ENCODE measurements at places on chromosomes 2 and 18.
A peak's percentile ranks its signal among the peaks of the same experiment; 100 is the strongest.

GRCh38 chr2:71686781-71687180 lies 233.4 kb downstream of the DYSF start:
- no peak for DNase-seq

DNA sequence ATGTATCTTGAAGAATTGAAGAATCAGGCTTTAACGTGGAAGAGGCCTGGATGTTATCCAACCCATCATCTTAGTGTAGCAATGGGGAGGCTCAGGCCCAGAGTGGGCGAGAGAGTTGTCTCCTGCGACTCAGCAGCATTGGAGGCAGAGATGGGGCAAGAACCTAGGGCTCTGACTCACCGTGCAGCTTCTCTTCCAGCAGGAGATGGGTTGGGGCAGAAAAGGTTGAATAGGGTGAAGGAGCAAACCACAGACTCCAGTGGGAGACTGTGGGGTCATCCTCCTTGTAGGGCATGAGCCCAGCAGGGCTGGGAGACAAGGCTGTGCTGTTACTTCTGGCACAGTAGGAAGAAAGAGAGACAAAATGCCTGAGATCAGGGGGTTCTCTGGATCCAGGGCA lies 1.4 kb downstream of the IL36RN start:
- no peak for DNase-seq

DNA sequence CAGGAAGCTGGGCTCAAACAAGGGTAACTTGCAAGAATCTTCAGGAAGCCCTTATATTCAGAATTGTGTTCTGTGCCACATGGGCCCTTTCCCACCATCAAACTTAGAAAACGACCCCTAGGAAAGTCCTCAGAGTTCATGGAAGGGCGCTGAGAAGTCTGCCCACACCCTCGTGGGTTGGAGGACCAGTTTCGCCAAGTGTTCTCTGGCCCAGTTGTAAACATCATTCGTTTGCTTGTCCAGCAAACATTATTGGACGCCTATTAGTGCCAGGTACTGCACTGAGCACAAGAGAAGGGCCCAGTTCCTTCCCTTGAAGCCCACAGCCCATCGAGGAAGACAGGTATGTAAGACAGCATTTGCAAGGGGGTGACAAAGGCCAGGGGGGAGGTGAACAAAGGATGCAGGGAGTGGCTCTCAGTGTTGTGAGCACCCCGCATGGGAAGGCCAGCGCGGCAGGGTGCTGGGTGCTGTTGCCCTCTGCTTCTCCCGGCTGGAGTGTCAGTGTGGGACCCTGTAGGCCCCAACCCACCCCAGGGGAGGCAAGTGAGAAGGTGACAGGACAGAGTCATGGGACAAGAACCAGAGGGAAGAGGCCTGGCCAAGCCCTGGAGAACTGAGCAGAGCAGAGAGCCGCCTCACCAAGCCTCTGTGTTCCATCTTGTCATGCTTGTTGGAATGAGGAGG lies 60.2 kb upstream of the ALPP start:
- no peak for DNase-seq

DNA sequence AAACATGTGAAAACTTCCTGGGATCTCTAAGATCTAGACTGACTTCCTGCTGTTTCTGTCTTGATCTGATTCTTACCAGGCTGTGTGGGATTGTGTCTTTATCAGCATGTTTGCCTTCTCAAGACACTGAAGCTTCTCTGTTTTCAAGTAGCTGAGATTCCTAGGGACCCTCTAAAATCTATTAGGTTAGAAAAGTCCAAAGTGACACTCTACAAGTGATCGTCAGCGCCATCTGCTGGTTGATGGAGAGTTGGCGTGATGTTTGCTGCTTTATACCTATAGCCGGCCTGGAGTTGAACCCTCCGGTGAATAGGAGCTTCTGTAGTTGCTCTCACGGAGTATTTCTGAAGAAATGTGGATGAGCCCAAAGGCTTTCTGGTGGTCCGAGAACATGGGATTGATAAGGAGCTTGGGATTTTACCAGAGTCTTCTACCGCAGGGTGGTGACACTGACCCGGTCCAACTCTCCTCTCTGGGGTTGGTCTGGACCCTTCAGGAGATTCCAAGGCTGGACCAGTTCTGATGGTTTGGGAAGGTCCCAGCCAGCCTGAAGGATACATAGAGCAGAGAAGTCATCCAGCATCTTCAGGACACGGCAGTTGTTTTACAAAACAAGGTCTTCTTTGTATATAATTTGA lies 96.0 kb upstream of the TTC39C start:
- peak; percentile 49 for DNase-seq

DNA sequence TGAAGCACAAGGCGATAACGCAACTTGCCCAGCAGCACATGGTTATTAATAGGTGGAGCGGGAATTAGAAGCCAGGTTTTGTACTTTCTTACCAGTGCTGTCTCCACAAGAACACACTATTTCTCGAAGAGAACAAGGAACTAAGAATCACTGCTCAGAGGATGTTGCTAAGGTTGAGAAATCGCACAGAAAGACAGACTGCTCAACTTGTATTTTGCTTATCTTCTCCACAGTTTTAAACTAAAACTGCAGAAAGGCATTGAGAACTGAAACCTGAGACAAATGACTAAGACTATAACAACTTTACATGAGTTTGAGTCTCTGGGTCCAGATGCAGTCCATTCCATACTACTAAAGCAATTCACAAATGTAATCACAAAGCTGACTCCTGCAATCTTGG lies 6.2 kb downstream of the PRKD3 start:
- no peak for DNase-seq

DNA sequence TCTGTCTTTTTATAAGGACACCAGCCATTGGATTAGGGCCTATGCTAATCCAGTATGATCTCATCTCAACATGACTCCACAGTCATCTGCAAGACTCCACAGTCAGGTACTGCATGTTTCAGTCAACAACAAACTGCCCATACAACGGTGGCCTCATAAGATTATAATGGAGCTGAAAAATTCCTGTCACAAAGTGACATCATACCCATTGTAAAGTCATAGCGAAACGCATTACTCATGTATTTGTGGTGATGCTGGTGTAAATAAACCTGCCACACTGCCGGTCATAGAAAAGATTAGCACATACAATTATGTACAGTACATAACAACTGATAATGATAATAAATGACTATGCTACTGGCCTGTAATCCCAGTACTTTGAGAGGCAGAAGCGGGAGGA lies 102.2 kb downstream of the TEX51 start:
- no peak for DNase-seq

- no peak for DNase-seq
These were observed 4.6 kb upstream of the BOK start for GRCh38 chr2:241553981-241554380.

DNA sequence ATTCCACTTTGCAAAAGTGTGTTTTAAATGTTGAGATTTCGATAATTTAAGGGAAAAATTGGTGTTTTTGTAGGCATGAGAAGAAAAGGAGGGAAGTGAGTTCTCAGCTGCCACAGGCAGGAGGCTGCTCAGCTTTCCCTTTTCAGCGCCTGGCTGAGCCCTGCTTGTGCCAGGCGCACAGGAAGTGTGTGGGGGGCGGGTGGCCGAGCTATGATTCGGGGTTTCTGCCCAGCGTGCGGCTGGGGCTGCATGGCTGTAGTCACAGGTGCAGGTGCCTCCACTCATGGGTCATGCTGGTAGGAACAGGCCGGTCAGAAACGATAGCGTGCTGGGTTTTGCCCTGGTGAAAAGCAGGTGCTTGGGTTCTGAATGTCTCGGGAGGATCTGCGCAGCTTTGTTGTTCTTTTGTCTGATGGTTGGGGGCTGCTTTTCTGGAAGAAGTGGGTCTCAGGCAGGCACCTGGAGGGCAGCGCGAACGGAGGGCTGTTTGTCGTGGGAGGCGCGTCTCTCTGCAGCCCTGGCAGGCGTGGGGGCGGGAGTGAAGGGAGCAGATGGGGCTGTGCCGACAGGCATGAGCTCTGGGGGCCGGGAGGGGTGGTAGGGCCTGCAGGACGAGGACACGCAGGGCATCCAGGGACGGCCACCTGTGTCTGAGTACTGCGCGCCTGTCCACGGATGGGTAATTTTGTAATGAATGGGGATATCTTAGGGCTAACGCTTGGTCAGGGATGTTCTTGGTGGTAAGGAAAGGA lies 2.1 kb downstream of the KCNG2 start:
- DNase-seq, result no peak

- no peak for DNase-seq
These were observed 28.2 kb downstream of the UBE2F start for GRCh38 chr2:237995036-237995435.

DNA sequence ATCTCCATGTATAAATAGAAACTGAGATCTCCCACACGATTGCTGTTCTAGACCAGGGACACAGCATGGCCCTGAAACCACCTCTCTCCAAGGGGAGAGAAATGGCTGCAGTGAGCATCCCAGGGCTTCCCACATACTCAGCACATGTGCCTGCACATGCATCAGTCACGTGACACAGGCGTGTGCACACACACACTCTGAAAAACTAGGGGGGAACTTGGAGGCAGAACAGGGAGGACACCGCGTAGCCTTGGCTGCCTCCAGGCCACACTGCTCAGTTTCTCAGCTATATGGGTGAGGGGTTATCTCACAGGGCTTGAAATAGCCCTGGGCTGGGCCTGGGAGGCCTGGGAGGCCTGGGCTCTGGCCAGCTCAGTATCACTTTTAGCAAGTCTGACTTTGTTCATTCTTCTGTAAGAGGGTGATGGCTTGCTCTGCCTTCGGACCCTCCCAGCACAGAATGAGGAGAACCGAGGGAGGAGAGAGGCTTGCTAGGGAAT lies 66.9 kb downstream of the EMX1 start:
- no peak for DNase-seq

DNA sequence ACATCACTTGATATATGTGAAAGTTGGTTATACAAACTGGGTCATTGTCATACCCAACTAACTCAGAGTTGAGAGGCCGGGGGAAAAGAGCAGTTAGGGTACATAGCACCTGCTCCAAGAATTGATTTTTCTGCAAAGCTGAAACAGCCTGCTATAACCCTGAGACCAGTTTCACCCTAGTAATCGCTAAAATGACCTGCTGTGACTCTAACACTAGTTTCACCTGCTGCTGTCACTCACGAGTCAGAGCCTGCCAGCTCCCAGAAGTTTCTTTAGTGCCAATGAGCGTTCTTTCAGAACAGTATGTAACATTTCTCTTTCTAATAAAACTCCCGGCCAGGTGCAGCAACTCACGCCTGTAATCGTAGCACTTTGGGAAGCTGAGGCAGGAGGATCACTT lies 28.0 kb downstream of the SRSF7 start:
- DNase-seq, result no peak

- no peak for DNase-seq
These were observed 260.3 kb downstream of the AFF3 start for GRCh38 chr2:99881901-99882591.
